ENCODE measurements at places on chromosomes 7 and 10. TPM values are rescaled to one million over a fixed set of nuclear protein-coding genes. Genes with fewer than 3 reads are reported as not detected.

GRCh38 chr7:142476077-142476476 lies 218.2 kb upstream of the PRSS58 start:
- no peak for DNase-seq

DNA sequence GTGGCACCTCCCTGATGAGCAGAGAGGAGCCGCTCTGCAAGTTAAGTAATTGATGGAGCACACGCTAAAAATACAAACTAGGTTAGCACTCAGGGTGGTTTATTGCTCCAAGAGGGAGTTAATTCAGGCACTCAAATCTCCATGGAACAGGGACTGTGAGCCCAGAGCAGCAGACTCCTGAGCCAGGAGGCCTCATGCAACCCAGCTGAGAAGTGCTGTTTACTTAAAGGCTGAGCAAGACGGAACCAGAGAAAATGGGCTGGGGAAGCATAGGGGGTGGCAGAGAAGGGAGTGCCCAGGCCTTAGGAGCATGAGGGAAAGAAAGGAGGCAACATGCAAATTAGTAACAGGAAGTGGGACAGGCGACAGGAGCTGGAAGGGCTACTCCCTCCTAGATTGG lies 174.1 kb downstream of the KCNMA1 start:
- no peak for DNase-seq

DNA sequence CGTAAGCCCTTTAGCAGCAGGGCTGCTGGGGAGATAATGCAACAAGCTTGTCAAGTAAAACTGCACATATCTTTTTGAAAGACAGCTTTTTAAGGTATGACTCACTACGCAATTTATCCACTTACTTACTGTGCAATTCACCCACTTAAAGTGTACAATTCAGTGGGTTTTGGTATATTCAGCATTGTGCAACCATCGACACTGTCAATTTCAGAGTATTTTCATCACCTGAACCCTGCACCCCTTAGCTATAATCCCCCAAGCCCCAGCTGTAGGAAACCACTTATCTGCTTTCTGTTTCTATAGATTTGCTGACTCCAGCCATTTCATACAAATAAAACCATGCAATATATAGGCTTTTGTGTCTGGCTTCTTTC lies 168.0 kb downstream of the PTPN20 start:
- DNase-seq, result no peak

DNA sequence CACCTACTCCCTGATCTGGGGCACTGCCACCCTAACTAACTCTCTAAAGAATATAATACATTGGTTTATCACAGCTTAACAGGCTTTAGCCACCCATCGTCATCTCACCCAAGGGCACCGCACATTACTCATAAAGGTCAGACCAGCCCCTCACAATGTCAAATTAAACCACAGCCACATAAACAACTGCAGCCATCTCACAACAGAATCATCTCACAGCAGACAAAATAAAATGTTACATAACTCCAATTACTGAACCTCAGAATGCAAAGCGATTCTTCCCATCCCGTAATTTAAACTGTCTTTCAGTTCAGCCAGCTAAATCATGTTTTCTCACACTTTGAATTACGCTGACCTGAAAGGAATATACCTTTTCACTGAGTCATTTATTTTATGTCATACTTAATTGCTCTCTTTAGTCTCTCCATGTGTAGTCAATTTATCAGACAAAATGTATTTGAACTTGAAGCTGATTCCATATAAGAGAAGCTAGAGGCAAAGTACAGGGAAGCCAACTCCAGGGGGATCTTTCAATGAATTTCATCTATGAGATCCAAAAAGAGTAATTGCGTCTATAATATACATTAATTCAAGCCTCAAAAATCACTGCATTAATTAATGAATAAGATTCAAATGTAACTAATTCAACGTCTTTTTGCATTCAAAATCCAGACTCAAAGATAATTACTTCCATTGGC lies 96.9 kb upstream of the NEBL start:
- DNase-seq, result no peak

GRCh38 chr10:84204610-84205009 lies 10.3 kb downstream of the CDHR1 start:
- DNase-seq, result peak; percentile 45

- DNase-seq, result no peak
These were observed 535.6 kb upstream of the GHITM start for GRCh38 chr10:83603708-83604107.

DNA sequence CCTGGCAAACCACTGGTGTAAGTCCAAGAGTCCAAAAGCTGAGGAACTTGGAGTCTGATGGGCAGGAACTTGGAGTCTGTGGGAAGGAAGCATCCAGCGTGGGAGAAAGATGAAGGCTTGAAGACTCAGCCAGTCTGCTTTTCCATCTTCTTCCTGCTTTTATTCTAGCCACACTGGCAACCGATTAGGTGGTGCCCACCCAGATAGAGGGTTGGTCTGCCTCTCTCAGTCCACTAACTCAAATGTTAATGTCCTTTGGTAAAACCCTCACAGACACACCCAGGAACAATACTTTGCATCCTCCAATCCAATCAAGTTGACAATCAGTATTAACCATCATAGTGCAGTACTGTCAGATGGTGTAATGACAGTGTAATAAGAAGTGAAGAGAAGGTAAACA lies 119.2 kb downstream of the EPC1 start:
- no peak for DNase-seq

DNA sequence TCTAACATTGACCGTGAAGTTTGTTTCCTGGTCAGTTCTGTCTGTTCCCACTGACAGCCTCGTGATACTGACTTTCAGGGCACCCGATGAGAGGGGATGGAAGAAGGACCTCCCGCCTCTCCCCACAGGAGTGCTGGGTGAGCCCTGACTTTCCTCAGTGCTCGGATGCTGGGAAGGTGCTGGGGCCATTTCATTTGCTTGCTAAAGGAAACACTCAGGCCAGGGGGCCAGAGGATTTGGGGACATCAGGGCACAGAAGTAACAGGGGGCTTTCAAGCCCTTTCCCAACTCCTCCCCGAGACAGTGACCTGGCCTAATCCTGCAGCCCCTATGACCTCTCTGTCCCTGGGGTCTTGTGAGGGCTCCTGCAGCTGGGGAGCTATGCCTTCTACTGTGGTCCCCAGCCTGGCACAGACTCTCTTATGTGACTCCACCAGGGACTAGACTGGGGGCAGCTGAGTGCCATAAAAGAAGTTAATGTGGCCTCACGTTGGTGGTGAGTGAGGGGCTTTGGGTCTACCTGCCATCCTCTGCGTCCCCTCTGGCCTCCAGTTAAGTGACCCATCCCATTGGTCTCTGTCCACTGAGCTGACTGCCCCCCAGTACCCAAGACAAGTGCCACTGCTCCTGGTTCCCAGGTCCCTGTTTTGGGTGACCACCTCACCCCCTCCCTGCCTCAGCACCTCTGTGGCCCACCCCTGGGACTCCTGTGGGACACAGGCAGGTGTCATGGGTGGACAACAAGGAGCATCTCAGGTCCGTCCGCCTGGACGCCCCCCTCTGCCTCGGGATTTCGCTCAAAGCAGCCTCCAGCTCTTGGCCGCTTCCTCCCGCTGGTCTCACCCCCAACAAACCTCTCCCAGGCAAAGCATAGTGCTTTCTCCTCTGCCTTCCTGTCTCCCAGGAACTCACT lies 33.4 kb upstream of the HSPA12A start:
- DNase-seq, result peak; percentile 76

The UNC5B gene
- 5.3 TPM for total RNA-seq

The FAM25A gene
- not detected for total RNA-seq

The TBXAS1 gene
- 35.2 TPM for total RNA-seq

The MYO1G gene
- 8.7 TPM for total RNA-seq

The GLUD1 gene
- 127 TPM for total RNA-seq

The SLIT1 gene
- 0.19 TPM for total RNA-seq
